Stimulated activated effector memory CD8-positive, alpha-beta T cell treated with anti-CD3 and anti-CD28 coated beads, Interleukin-12 subunit alpha, Interleukin-12 subunit beta, amount 100 ng/mL, for 72 hours (primary cell): ENCODE measurements at places on chromosomes 4 and X.
A peak's percentile ranks its signal among the peaks of the same experiment; 100 is the strongest.

DNA sequence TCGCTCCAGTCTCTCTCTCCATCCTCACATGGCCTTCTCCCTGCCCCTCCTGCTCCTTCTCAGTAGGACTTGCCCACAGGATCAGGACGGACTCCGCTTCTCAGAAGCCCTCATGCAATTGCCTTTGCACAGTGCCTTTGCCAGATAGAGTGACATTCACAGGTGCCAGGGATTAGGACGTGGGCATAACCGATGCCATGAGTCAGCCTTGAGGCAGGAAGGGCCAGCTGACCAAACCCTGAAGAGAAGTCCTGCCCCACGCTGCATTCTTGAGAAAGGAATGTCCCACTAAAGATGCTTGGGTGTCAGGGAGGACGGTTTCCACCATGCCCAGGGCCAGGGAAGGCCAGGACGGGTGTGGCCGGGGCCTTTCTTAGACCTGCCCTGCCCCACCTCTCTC, 6.6 kb upstream of the GRPEL1 start:
- no peak for DNase-seq

- no peak for DNase-seq
Measured at GRCh38 chrX:116276261-116276660, 105.7 kb downstream of the AGTR2 start.

DNA sequence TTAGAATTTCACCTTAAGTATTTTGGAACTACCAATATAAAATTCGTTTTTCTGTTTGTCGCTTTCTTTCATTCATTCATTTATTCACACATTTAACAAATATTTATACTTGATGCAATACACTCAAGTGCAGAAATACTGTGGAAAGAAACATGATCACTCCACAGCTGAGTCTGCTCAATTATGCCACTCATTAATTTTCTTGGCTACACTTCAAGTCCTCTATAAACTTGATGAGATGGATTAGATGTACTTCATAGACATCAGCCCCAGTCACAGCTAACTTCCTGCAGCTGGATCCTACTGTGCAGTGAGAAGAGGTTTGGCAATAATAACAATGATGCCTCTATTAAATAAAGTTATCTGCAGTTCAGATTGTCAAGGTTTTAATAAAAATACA, 208.1 kb downstream of the PDGFC start:
- DNase-seq = no peak

DNA sequence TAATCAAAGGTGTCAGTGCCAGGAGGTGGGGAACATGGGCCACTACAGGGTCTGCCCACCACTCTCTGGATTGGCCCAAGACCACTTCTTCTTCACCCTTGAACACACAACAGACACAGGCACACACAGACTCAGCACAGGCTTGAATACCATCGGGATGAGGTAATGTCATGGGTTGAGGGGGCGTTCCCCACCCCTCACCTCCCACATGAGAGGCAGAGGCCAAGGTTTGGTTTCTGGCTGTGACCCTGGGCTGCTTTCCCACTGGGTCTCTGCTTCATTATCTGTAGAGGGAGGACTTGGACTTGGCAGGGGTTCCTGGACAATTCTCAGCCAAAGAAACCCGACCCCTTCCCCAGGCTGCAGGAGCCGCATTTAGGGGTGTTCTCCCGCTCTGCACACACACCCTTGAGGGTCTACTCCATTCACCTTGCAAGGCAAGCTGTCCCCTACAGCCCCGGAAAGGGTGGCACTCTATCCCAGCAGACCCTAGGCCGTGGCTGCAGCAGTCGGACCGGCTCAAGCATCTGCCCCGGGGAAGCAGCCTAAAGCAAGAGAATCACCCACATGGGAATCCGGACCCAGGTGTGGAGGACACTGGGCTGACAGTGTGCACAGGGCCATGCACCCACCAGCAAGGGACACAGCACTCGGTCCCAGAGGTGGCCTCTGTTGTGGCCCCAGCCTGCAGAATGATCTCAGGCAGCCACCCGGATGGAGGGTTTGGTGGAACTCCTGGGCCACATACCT, 62.4 kb downstream of the TRMT44 start:
- DNase-seq = no peak

GRCh38 chr4:151688003-151688784, 72.6 kb downstream of the GATB start:
- no peak for DNase-seq

- no peak for DNase-seq
Measured at GRCh38 chr4:112060212-112060611, 85.0 kb upstream of the FAM241A start.

- peak; percentile 55 for DNase-seq
Measured at GRCh38 chrX:119758731-119759247, 401 bp downstream of the SOWAHD start.

DNA sequence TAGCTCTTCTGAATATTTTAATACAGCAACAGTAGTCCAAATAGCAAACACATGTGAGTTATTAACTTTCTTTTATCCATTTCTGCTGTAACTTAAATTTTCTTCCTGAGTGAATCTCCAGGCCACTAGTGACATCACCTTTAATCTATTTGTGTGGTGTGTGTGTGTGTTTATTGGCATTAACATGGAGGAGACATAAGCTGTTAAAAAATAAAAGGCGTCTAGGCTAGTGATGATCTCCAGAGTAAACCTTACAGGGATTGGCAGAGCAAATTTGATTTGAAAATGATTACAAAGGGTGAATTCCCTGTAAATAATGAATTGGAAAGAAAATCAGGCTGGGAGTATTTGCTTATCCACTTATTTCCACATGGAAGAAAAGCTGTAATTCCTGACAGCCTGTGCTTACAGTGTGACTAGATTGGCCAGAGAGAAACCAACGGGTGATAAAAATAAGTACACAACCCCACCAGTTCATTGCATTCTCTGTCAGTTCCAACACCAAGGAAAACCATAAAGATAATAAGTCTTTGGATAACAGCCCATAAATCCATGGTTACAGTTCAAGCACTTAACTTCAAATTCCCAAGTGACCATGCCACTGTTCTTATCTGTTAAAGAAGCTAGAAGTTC, 186.1 kb downstream of the ENOX2 start:
- no peak for DNase-seq

GRCh38 chr4:121778991-121779628, 14.1 kb upstream of the SMIM43 start:
- DNase-seq = no peak

- DNase-seq = no peak
Measured at GRCh38 chrX:138761380-138761779, 49.9 kb upstream of the FGF13 start.

DNA sequence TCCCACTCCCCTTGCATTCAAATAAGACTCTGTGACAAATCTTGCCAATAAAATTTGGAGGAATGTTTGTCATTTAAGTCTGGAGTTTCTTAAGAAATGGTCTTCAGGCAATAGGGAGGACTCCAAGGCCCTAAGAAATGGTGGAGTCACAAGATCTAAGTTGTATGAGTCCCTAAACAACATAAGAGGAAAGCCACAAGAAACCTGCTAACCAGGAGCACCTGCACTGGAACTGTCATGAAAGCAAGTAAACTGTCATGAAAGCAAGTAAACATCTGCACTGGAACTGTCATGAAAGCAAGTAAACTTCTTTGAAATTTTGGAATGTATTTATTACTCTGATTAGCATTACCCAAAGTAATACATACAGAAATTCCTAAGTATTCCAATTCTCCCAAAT, 3.5 kb downstream of the CNOT6L start:
- no peak for DNase-seq

GRCh38 chr4:119026662-119027444, 108.8 kb upstream of the MYOZ2 start:
- no peak for DNase-seq

GRCh38 chrX:12315526-12315925, 177.3 kb downstream of the FRMPD4 start:
- DNase-seq = no peak

- no peak for DNase-seq
Measured at GRCh38 chr4:2591189-2591588, 54.7 kb downstream of the FAM193A start.

DNA sequence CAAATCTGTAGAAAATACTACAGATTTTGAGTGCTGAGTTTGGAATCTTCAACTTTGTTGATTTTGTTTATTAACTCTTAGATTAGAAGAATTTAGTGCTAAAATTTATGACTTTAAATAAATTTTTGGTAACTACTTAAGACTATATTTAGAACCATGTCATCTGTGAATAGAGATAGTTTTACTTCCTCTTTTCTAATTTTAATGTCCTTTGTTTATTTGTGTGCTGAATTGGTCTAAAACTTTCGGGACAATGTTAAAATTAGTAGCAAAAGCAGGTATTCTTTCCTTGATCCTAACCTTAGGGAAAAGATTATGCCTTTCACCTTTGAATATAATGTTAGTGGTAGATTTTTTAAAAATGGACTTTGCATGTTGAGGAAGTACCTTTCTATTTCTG, 119.7 kb upstream of the CXorf51A start:
- DNase-seq = no peak

GRCh38 chr4:184117662-184118199, 99.9 kb downstream of the ENPP6 start:
- DNase-seq = no peak

DNA sequence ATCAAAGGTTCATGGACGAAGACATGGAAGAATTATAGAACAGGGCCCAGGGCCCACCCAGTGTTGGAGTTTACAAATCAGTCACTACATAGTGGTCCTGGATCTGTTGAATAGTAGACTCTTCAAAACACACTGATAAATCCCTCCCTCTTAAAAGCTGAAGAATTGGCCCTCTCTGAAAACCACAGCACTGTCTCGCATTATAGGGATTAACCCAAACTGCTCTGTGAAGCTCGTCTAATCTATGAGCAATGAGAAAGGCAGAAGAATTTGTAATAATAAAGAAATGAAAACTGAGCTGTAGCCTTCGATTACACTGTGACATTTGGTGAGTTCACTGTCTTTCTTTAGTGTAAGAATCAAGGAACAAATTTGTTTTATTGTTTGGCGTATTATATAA, 92.5 kb upstream of the ZFP42 start:
- no peak for DNase-seq

DNA sequence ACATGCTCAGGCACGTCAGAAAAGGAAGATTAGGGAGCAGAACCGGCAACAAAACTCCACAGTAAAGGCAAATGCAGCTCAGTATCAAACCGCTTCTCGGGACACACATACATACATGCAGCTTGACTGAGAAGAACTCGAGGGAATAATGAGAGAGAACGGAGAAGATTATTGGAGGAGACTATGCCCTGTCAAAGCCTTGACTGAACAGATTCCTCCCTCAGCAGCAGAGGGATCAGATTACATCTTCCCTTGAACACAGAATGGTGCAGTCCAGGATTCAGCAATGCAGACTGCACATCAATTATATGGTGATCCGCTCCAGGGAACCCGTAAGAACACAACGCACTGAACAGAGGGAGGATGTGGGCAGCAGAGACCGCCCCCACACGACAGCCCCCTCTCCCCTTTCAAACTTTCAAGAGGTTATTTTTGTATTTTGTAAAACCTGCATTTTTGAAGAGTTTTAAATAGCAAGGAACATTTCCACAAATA, 183.2 kb downstream of the FBXW7 start:
- no peak for DNase-seq
